Foreskin keratinocyte (primary cell): ENCODE measurements at places on chromosomes 6 and 20.
A peak's percentile ranks its signal among the peaks of the same experiment; 100 is the strongest.

DNA sequence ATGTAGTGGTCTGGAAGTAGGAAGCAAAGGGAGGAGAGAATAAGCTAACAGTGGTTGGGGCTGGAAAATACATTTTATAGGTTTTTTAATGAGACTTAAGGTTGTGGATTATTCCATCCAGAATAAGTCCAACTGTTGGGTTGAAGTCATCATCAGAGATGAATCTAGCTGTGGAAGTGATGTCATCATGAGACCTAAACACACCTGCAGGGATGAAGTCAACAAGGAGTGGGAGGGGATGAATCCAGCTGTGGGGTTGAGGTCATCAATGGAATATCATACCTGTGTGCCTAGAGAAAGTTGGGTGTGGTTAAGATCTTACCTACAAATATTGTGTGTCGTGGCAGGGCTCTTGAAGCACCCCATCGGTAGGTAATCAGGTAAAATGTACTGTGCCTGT lies 730.7 kb downstream of the RFPL4B start:
- DNase-seq: peak; percentile 50

GRCh38 chr6:168598251-168599117 lies 157.5 kb downstream of the SMOC2 start:
- DNase-seq: no peak

GRCh38 chr6:13674533-13675190 lies 37.0 kb downstream of the RANBP9 start:
- no peak for DNase-seq

- DNase-seq: no peak
Observed at GRCh38 chr6:133983099-133983939, 30.3 kb downstream of the TBPL1 start.

- DNase-seq: no peak
Observed at GRCh38 chr6:76451926-76452709, 379.7 kb upstream of the IMPG1 start.
